Stromal cell of bone marrow (primary cell): ENCODE measurements at places on chromosomes 4 and X.

DNA sequence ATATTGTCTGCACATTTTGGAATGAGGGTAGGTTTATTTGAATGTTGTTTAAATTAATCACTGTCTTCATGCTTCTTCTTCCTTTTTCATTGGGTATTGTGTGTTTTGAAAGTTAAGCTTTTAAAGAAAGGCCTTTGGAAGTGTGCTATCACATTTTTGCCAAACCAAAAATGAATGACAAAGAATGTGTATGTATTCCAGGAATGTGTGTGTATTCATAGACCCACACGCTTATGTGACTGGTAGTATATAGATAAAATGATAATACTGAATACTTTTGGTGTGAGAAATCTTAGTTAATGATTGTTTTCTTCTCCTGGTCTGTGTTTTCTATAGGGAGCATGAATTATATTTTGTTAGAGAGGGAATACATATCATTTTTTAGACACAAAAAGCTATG, 404.4 kb downstream of the TLL1 start:
- DNase-seq, result no peak

- DNase-seq, result no peak
Measured at GRCh38 chr4:175453456-175453855, 358.6 kb downstream of the GPM6A start.

GRCh38 chr4:86359944-86360478, at the start of gene MAPK10:
TSS of gene MAPK10 (minus strand) at chr4:86360053.
- DNase-seq, result peak; percentile 73

DNA sequence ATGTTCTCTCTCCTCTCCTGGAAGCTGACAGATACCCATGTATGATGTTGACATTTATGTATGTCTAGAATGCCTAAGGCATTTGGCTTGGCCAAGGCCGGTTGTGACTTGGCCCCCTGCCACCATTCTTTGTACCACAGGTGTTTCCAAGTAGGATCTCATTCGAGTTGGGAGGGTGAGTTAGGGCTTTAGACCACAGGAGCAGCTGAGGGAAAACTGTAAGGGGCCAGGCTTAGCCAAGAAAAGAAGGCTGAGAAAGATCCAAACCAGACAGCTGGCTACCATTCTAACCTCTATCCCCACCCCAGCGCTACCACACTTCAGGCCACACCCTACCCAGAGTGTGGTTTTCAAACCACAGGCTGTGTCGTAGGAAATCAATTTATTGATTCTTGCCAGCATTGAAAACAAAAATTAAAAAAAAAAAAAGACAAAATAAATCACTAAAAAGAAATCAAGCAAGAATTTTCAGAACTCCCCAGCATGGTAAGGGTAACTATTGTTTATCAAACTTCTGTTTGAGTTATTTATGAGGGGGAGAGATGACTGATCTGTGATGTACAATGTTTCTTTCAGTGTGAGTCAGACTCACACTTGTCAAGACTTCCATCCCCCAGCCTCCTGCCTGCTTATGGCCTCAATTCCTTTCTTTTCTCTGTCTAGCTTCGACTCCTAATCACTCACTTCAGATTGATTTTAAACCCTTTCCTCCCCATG, 9.9 kb downstream of the TMSB4X start:
- no peak for DNase-seq

DNA sequence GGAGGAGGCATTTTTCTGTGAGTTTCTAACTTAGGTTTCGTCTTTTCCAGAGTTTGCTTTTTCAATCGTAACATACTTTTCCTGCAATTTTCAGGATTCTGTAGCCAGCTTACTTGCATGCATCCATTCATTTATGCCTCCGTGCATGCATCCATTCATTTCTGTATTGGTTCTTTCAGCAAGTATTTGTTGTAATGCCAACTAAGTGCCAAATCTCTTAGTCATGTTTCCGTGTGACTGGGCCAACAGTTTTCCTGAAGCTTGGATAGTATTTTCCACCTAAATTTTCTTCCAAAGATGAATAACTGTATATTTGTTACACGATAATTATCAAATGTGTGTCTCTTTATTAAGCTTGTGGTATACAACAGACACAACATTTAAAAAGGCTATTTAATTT, 41.5 kb downstream of the CBLL2 start:
- no peak for DNase-seq

DNA sequence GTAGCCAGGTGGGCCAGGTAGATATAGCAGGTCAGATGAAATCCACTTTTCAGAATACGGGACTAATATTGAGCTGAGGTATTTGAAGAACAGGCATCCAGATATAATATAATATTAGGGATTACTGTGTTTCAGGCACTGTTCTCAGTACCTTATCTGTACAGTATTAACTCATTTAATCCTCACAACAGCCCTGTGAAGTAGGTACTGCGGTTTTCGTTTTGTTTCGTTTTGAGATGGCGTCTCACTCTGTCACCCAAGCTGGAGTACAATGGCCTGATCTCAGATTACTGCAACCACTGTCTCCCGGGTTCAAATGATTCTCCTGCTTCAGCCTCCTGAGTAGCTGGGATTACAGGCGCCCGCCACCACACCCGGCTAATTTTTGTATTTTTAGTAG, 129.6 kb downstream of the IL1RAPL2 start:
- DNase-seq, result no peak

DNA sequence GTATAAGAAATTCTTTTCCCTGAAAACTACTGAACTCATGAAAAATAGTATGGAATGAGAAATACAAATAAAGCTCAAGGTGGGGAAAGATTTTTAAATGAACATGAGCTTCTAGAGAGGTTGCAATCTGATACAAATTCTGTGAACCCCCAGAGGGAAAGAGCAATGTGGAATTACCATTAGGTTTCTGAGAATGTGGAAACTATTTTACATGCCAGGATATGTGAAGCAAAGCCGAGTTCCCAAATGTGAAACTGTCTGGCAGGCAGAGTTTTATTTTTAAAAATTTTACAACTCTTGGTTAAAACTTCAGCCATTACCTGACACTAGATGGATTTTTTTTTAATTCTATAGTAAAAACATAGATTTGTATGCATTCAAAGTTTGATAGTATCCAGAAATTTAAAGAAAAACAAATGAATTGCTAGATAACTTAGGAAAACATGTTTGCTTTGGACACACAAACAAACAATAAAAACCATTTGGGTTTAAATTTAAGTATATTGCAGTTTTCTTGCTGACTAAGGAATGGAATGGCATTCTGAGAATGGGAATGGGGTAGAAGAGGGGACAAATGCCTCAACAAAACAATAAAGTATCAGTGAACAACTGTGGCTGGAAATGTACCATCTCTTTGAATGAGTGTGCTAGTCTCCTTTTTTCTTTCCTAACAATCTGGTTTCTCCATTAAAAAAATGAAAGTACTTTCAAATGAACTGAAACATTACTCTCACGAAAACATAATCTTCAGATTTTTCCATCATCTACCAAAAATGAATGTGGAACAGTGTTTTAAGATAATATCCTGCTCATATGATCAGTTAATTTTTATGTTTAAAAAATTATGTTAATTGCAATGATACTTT, 99.6 kb downstream of the PCDH18 start:
- DNase-seq, result no peak

- DNase-seq, result no peak
Measured at GRCh38 chr4:125105561-125105960, 209.2 kb upstream of the FAT4 start.

- no peak for DNase-seq
Measured at GRCh38 chr4:89353514-89353913, 45.9 kb upstream of the GPRIN3 start.

DNA sequence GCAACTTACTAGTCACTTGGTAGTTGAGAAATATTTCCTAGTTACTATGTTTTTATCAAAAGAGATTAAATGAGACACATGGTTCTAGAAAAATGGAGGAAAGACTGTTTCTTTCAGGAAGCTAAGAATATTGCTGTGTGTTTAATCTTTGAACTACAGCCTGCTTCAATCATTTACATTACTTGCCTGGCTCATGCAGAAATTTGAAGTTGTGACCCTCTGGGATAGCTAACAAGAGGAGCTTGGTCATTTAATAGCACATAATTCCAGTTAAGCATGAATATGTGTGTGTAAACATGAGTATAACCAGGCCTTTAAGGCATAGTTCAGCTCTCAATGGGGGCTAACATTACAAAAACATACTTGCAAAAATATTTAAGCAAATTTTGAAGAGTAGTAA, 44.6 kb upstream of the SLC25A4 start:
- no peak for DNase-seq

- DNase-seq, result no peak
Measured at GRCh38 chr4:161003418-161004057, 1160.3 kb downstream of the FSTL5 start.

GRCh38 chrX:54785901-54786300, 12.2 kb downstream of the ITIH6 start:
- no peak for DNase-seq

GRCh38 chrX:47210661-47211425, 7.6 kb upstream of the CDK16 start:
- no peak for DNase-seq

- DNase-seq, result peak; percentile 51
Measured at GRCh38 chrX:65587616-65588526, 53.3 kb upstream of the LAS1L start.

DNA sequence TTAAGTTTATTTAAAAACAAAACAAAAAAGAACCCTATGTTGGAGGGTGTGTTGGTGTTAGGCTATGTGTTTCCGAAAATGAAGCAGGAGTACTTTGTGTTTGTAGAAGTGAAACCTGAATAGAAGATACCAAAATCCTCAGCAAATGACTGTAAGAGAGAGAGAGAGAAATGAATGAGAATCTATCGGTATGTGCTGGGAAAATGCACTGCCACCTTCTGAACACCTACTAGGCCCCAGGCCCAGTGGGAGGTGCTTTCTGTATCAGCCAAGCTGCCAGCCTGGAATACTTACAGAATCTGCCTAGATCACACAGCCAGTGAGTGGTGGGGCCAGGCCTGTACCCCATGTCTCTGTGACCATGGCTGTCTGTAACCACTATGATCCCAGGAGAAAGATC, 14.9 kb upstream of the PIM2 start:
- no peak for DNase-seq

GRCh38 chr4:2886622-2887021, 43.0 kb downstream of the ADD1 start:
- DNase-seq, result no peak

GRCh38 chrX:8743126-8743732, 11.3 kb upstream of the ANOS1 start:
- no peak for DNase-seq

- DNase-seq, result no peak
Measured at GRCh38 chr4:182434720-182435119, 191.5 kb downstream of the TENM3 start.

DNA sequence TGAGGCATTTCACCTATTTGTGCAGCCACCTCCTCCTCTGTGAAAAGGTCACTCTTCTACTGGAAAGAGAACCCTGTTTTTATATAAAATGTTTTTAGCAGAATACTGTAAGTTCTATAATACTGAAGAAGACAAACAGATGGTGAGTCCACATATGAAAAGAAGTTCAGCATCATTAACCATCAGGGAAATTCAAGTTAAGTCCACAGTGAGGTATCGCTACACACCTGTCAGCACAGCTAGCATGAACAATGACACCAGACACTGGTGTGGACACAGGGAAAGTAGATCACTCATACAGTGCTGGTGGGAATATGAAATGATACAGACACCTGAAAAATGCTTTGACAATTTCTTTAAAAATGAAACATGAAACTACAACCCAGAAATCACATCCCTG, 133.0 kb downstream of the MAD2L1 start:
- no peak for DNase-seq

DNA sequence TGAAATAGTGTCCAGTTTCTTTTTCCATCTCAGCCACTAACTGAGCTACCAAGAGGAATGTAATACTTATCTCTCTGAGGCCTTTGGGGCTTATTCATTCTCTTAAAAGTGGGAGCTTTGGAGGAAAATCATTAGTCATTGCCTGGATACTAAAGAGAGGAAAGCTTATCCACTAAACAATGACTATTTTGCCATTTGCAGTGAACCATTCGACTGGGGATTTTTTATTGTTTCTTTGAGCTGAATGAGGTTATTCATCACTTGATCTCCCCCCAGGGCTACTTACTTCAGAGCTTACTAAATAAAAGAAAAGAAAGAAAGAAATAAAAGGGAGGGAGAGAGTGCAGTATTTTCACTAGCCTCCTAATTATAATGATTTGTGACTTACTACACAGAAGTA, 1329.5 kb upstream of the TENM3 start:
- peak; percentile 80 for DNase-seq

- no peak for DNase-seq
Measured at GRCh38 chr4:1608821-1609500, 75.2 kb downstream of the FAM53A start.

GRCh38 chr4:176919631-176920030, 126.9 kb upstream of the VEGFC start:
- DNase-seq, result no peak

DNA sequence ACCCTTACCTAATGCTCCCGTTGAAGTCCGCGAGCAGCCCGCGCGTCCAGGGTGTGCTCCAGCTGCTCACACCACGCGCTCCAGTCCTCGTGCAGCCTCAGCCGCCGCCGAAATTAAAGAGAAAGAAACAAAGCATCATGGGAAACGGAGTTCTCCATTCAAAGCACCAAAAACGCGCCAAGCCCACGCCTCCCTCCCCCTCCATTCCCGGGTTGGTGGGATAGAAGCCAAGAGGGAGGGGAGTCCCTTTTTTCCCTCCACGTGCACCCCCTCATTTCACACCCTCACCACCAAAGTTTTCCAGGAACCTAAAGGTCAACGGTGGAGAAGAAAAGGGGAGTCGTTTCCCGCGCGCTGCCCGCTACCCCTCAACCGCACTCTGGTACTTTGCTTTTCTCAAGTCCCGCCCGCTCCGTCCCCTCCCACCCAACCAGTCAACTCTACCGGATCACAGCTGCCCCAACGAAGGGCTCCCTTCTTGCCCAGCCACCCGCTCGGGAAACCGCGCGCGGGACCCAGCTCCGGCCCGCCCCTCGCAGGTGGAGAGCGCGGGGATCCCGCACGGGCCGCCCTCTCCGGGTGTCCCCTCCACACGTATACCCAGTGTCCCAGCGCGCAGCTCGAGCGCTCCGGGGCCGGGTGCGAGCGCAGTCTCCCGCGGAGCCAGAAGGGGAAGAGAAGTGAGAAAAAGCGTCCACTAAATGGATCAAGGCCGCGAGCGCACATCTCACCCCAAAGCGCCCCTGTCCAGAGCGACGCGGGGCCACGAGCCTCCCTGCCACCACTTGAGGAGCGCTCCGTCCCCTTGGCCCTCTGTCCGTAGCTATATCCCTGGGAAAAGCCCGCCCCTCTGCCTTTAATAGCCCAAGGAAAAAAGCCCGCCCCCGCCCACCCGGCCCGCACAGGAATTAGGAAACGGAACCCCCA, 65.1 kb upstream of the CCDC160 start:
- DNase-seq, result no peak

DNA sequence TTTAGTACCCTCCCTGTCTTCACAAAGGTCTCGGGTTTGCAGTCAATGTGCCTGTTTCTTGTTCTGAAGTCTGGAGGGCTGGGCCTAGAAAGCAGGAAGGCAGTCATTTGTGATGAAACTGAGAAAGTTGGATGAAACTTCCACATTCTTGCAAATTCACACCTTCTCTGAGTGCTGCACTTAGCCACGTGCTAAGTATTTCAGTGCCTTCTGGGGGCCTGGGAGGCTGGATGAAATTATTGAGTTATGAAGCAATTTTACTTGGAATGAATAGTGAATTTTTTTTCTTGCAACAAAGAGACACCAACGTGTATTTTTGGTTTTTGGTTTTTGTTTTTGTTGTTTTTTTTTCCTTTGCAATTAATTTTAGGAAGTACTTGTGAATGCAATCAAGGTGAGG, 71.2 kb downstream of the MSX1 start:
- DNase-seq, result no peak

- DNase-seq, result no peak
Measured at GRCh38 chr4:139020384-139020783, 4.8 kb downstream of the NOCT start.

GRCh38 chr4:105895583-105896460, 551 bp downstream of the NPNT start:
- no peak for DNase-seq
